Tibial artery (tissue), 4 donors: ENCODE measurements at places on chromosomes 5 and 9.

DNA sequence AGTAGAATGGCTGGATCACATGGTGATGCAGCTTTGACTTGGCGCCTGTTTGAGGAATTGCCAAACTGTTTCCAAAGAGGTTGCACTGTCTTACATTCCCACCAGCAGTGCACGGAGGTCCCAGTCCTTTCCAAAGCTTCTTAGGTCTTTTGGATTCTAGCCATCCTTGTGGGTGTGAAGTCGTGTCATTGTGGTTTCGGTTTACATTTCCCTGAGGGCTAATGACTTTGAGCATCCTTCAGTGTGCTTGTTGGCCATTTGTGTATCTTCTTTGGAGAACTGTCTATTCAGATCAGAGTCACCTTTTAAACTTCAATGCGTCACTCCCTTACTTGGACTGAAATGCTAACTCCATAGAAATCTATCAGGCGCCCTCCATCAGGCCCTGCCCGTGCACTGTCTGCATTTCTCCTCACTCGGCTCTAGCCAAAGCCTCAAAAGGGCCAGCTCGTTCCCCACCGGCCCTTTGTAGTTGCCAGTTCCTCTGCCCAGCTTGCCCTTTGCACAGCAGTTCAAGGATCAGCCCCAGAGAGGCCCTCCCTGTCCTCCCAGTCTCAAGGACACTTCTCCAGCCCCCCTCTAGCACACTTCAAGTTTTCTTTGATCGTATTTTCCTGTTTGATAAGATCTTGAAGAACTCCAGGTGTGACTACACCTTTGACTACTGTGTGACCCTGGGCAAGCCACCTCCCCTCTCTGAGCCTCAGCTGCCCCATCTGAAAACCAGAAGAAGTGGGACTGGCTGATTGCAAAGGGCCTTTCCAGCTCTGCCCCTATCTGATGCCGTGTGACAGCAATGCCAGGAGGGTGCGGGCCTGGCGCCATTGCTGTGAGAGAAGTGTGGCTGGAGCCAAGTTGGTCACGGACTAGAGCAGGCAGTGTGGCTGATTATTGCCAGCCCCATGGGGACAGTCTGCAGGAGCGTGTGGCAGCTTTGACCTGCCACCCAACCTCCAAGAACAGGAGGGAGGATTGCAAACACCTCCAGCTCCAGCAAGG lies 5.6 kb downstream of the HRH2 start:
- DNase-seq = no peak

- no peak for DNase-seq
These were observed 277.7 kb downstream of the NR2F1-AS1 start for GRCh38 chr5:93303291-93303691.

DNA sequence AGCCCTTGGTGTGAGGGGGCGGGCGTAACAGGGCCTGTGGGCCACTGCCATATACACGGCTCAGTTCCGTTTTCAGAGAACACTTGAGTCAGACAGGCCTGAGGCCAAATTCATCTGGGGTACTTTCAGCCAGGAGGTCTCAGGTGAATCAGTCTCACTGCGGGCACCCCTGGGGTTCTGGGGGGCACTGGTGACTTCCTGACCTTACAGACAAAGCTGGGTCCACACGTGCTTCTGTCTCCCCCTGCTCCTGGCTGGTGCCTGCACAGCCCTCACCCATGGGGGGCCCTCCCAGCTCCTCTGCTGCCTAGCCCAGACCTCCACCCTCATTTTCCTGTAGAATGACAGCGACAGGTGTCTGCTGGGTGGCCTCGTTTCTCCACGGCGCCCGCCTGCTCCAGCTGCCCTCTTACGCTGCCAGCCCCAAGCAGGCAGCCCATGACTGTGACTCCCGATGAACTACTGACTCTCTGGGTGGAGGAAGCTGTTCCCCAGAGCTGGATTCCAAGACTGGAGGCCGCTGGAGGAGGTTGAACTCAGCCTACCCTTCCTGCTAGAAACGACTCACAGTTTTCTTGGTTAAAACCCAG lies 374.1 kb upstream of the IRX4 start:
- no peak for DNase-seq

DNA sequence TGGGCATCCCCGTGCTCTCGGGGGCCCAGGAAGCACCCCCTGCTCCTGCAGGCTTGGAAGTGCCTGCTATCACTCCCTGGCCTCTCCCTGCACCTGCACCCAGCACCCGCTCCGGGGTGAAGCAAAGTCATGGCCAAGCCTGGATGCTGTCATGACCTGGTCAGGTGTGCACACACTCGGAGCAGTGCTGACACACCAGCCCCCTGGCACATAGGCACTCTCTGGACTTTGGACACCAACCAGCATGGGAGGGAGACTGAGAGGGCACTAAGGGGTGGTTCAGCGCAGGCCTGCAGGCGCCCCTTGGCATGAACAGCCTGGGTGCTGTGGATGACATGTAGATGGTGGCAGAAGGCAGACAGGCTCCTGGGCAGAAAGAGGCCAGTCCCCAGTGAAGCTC lies 158.6 kb downstream of the GHR start:
- DNase-seq = no peak

DNA sequence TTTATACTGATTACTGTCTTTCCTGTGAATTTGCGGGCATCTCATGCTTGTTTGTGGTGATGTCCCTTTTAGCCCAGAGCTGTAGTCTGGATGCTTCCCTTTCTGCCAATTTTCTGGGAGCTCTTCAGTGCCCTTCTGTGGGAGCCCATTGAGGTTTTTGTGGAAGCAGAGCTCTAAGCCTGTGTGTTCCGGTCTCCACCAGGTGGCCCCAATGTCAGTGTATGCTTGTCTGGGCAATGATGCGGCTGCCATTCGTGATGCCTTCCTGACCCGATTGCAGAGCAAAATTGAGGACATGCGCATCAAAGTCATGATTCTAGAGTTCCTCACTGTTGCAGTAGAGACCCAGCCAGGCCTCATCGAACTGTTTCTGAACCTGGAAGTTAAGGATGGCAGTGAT lies 35.1 kb downstream of the SH3GLB2 start:
- DNase-seq = no peak

DNA sequence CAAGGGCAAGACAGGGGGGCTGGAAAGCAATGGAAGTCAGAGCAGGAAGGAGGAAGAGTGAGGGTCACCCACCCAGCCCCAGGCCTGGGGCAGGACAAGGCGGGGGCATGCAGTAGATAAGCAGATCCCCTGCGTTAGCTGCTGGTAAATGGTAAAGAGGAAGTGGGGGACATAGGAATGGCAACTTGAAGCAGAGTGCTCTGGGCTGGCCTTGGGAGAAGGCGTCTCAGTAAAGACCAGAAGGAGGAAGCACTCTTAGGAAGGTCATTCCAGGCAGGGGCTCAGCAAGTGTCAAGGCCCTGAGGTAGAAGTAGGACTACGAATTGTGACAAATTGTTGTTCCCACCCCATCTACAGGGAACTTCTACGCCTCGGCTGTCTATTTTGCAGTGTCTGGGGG lies 15.1 kb downstream of the TCOF1 start:
- DNase-seq = no peak

DNA sequence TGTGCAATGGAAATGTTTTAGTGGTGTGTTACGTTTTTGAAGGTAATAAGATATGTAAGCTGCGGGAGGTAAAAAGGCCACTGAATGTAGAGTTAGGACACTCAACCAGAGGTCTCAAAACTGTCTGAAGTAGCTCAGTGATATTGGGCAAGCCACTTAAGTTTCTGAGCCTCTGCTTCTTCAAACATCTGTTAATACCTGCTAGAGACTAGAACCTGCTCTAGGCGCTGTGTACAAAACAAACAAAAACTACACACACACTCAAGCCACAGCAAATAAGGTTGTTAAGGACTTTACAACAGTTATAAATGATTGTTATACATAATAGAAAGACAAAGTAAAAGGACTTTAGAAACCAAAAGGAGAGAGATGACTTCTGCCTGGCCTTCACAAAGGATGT lies 24.6 kb upstream of the FAM240B start:
- DNase-seq = no peak

DNA sequence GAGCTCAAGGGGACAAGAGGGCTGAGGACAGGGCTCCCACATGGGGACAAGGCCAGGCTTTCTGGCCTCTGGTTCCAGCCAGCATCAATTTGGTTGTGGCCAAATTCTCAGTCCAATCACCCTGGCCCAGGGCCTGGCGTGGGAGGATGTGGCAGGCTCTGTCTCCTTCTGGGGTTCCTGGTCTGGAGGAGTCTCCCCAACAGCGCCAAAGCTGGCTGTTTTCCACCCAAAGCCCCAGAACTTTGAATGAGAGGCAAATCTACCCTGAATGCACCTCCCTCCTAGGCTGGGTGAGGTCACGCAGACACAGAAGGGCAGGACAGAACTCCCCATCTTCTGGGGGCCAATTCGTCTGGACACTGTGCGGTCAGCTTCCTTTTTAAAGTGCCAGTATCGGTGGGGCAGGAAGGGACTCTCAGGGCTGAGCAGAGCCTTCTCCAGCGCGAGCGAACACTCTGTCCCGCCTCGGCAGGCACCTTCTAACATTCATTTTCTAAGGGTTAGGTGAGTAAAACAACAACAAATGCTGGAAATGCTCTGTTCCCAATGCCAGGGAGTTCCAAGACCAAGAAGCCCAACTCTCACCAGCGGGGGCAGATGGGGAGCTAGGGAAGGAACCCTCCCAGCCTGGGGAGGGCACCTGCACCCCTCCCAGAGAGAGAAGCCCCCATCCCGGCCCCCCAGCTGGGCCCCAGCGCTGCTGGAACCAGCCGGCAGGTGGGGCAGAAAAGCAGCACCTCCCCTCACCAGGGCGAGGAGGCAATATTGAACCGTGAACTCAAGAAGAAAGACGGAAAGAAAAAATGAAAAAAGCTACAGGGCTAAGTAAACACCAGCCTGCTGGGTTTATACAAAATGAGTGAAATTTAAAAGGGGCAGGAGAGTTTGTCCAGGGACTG lies 3.7 kb upstream of the DPM2 start:
- no peak for DNase-seq

DNA sequence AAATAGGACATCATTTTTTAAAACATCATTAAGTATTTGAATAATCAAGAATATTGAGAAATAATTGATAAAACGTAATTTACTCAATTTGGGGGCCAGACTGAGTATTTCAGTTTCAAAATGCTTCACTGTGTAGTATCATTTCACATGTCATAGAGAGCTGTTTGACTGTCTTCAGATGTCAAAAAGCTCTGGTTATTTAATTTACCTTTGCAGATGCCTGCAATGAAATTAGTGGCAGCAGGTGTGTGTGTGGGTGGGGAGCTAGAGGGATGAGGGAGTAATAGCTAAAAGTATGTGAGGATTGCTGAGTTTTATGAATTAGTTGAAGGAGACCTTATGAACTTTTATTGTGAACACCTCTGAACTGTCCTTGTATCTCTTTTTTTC lies 567.2 kb upstream of the MEF2C start:
- DNase-seq = no peak

GRCh38 chr5:77743181-77743580 lies 33.0 kb downstream of the TBCA start:
- DNase-seq = no peak

GRCh38 chr5:34536699-34537098 lies 119.4 kb upstream of the RAI14 start:
- no peak for DNase-seq

DNA sequence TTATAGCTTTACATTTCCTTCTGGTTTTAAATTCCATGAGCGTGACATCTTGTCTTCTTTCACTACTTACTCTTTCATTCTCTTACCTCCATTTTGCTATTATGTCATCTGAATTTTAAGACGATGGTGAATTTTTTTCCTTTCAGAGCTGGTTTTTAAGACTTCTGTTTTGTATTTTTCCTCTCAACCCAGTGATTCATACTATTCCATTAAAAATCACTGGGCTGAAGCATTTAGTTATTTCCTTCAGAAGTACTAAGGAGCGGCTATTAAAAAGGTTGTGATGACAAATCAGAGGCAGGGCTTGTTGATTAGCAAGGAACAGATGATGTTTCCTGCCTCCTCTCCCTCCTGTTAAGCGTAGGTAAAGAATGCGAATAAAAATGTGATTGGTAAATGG lies 16.5 kb downstream of the AGXT2 start:
- DNase-seq = no peak

DNA sequence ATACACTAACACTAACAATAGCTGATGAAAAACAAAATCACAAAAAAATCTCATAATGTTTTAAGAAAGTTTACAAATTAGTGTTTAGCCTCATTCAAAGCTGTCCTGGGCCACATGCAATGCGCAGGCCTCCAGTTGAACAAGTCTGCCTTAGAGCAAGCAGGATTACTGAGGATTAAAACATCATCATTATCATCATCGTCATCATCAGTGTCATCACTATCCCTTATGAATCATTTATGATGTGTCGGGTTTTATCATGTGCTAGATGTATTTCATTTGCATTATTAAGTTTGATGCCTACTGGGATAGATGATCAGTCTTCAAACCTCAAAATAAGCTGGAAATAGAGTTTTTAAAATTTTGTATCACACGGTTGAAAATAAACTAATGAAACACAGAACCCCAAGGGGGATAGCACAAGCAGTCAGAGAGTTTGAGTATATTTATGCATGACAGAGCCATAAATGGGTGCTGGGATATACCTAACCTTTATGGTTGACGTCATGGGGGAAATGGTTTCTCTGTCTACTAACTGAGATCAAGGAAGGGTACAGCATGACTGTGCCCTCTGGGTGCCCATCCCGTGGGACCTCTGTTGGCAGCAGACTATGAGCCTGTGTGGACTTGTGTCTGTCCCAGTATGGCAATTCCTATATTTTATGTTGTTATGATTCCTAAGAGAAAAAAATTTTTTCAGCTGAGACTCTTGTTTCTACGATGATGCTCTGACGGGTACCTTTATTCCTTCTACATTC lies 150.3 kb upstream of the ADRA1B start:
- DNase-seq = peak; percentile 80

DNA sequence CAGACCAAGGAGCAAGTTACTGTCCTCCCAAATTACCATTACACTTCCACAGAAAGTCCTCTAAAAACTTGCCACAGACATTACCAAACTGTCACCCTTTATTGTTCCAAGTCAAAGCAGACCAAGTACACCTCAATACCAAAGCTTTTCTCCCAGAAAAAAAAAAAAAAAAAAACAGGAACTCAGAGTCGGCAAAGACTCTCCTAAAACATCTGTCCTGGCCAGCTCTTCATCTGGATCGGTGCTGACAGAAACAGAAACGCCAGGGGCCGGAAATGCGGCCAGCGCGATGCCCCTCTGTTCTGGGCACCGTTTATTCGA lies 718 bp downstream of the DEPDC1B start:
- DNase-seq = no peak

GRCh38 chr5:11012295-11012694 lies 251.3 kb upstream of the DAP start:
- DNase-seq = no peak

GRCh38 chr5:1905108-1905507 lies 22.4 kb upstream of the IRX4 start:
- no peak for DNase-seq

GRCh38 chr9:28059192-28059591 lies 485.9 kb upstream of the C9orf72 start:
- DNase-seq = no peak

DNA sequence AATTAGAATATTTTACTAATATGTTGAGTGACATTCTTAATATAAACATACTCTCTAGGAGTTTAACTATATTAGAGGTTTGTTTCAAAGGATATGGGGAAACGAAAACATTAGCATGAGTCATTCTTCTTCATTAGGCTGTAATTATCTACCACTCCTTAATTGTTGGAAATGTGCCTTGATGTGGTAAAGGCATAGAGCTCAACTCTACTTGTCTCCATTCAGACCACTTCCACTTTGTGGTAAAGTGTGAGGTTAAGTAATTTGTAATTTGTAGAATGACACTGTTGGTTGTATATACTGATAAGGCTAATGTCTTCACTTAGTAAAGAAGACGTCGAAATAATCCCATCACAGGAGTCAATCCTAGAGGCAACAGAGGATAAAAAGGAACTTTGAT lies 58.1 kb downstream of the HAPLN1 start:
- no peak for DNase-seq
